ENCODE measurements at places on chromosomes 7 and 10. TPM values are rescaled to one million over a fixed set of nuclear protein-coding genes. Genes with fewer than 3 reads are reported as not detected.

- DNase-seq = no peak
- H3K27ac ChIP-seq = no peak overlapping the region
- H3K36me3 ChIP-seq = peaks cover 8% of the 10 kb centered on the region
- peaks cover 28% of the 10 kb centered on the region for H3K4me1 ChIP-seq
- no peaks in the 10 kb centered on the region for H3K27me3 ChIP-seq
Measured at GRCh38 chr7:72704894-72705293, 123.1 kb downstream of the TYW1B start.

DNA sequence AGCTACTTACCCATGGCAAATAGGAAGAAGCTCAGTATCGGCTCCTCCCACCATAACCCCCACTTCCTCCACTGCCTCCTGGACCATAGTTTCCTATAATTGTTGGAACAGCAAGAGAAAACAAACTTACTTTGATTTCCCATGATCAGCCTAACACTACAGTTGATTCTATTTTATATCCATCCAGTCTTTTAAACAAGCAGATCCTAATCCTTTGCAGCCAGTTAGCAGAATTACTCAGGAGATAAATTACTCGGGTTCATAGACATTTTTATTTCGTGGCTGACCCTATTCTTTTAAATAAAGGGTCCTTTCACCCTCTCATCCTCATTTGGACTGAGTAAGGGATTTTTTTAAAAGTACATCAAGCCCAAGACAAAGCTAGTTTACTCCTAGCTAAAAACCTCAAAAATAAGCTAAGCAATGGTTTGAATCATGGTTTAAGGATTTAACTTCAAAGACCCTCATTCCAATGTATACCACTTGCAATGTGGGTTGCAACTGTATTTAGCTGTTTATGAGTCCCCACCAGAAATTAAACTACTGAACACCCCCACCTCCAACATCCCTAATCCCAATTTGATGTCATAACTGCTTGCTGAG lies 8.0 kb downstream of the HNRNPA2B1 start:
- H3K27ac ChIP-seq = no peak overlapping the region
- H3K36me3 ChIP-seq = peaks cover 92% of the 10 kb centered on the region
- H3K4me3 ChIP-seq = no peak overlapping the region

- H3K36me3 ChIP-seq = peaks cover under 1% of the 10 kb centered on the region
- H3K27me3 ChIP-seq = no peaks in the 10 kb centered on the region
- no peak overlapping the region for H3K4me3 ChIP-seq
- no peak for DNase-seq
- H3K4me1 ChIP-seq = no peaks in the 10 kb centered on the region
Measured at GRCh38 chr7:129240119-129240820, 15.4 kb downstream of the AHCYL2 start.

DNA sequence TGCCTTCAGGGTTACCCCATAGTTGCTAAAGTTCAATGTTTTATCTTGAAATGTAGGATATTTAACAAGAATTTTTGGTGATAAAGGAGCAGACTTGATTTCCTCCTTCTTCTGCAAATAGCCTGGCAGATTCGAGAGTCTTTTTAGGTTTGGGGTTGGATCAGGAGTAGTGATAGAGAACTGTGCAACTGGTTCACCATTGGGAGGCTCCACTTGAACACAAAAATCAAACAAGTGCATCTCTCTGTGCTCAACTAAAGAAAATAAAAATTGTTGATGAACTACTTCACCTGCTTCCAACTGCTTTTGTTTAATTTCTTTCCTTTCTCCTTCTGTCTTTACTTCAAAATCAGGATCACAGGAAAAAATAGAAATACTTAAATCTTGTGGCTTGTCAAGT lies 58.5 kb downstream of the MACC1 start:
- H3K27me3 ChIP-seq = peaks cover 5% of the 10 kb centered on the region
- no peak overlapping the region for H3K27ac ChIP-seq
- H3K36me3 ChIP-seq = no peaks in the 10 kb centered on the region

Gene CCAR1
- total RNA-seq = 72.2 TPM

GRCh38 chr7:44432381-44432977 lies 58.0 kb downstream of the NUDCD3 start:
- DNase-seq = no peak
- peaks cover 5% of the 10 kb centered on the region for H3K36me3 ChIP-seq
- no peak overlapping the region for H3K27ac ChIP-seq
- no peak overlapping the region for H3K4me3 ChIP-seq
- H3K4me1 ChIP-seq = no peaks in the 10 kb centered on the region
- H3K27me3 ChIP-seq = no peaks in the 10 kb centered on the region

- H3K36me3 ChIP-seq = no peaks in the 10 kb centered on the region
- H3K4me1 ChIP-seq = peaks cover 39% of the 10 kb centered on the region
- DNase-seq = no peak
Measured at GRCh38 chr7:69787736-69788431, 189.6 kb downstream of the AUTS2 start.

Gene URGCP
- 28.5 TPM for total RNA-seq

- no peak overlapping the region for H3K27ac ChIP-seq
- peak overlapping the region; percentile 47 for H3K4me3 ChIP-seq
- no peaks in the 10 kb centered on the region for H3K27me3 ChIP-seq
- peaks cover 33% of the 10 kb centered on the region for H3K4me1 ChIP-seq
Measured at GRCh38 chr7:77693830-77694583, 2.3 kb upstream of the RSBN1L start.

DNA sequence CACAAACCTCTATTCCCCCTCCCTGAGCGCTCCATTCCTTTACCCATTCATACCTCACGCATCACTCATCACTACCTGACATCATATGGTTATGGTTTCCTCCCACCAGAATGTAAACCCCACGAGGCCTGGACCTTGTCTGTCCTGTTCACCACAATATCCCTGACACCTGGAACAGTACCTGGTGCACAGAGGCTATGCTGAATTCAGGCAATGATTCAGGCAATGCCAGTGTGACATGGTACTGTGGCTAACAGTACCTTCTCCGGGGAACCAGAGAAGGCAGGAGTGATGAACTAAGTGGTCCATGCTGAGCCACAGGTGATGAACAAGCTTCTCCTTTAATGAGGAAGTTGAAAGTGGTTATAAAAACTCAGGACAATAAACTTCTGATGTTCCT lies 202.5 kb upstream of the PLXNA4 start:
- no peak overlapping the region for H3K4me3 ChIP-seq
- H3K27me3 ChIP-seq = no peaks in the 10 kb centered on the region
- peak; percentile 51 for DNase-seq
- no peak overlapping the region for H3K27ac ChIP-seq

Measured in osteocyte (in vitro differentiated cells).